ENCODE measurements at places on chromosomes 3 and 15.

DNA sequence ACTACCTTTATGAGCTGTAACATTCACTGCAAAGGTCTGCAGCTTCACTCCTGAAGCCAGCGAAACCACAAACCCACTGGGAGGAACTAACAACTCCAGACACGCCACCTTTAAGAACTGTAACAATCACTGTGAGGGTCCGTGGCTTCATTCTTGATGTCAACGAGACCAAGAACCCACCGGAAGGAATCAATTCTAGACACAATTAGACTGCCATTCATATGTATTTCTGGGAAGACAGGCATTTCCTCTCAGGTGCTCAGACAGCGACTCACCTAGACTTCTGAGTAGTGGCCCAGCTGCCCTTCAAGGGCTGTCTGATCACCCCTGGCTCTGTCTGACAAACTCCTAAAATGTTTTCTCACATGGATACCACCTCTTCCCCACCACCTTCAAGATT is 506.8 kb downstream of the PDCD6IP start:
- DNase-seq = no peak

- no peak for DNase-seq
Measured at GRCh38 chr3:59818033-59818918, 768.5 kb upstream of the CFAP20DC start.

GRCh38 chr3:176286476-176287085 is 910.7 kb downstream of the TBL1XR1 start:
- no peak for DNase-seq

GRCh38 chr3:121722411-121722810 is 27.1 kb downstream of the GOLGB1 start:
- no peak for DNase-seq

- DNase-seq = no peak
Measured at GRCh38 chr3:72746430-72747411, 101.5 kb downstream of the SHQ1 start.

Measured in HEK293T (cell line).